ENCODE measurements at places on chromosomes 4 and X.

GRCh38 chr4:65983061-65983460 is 312.8 kb upstream of the EPHA5 start:
- DNase-seq, result no peak

DNA sequence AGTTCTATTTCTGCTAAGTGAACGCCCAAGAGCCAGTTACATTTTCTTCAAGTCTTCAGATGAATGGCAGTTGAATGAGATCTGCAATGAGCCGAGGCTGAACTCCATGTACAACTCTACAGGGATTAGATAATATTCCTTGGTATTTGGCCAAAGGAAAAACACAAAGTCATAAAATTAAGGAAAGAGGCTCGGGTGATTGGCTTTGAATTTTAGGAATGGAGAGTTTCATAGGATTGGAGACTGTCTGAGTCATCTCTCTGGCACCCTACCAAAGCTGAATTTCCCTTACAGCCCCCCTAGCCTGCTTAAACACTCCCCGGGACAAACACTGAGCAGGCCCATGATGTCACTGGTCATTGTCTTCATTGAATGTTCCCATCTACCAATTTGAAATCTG is 188.0 kb upstream of the C1QTNF7 start:
- no peak for DNase-seq

- no peak for DNase-seq
Observed at GRCh38 chr4:110106931-110107296, 91.5 kb downstream of the ELOVL6 start.

GRCh38 chr4:1036095-1036494 is 24.7 kb downstream of the FGFRL1 start:
- DNase-seq, result no peak

GRCh38 chrX:108177351-108178142 is 86.0 kb downstream of the ATG4A start:
- DNase-seq, result no peak

DNA sequence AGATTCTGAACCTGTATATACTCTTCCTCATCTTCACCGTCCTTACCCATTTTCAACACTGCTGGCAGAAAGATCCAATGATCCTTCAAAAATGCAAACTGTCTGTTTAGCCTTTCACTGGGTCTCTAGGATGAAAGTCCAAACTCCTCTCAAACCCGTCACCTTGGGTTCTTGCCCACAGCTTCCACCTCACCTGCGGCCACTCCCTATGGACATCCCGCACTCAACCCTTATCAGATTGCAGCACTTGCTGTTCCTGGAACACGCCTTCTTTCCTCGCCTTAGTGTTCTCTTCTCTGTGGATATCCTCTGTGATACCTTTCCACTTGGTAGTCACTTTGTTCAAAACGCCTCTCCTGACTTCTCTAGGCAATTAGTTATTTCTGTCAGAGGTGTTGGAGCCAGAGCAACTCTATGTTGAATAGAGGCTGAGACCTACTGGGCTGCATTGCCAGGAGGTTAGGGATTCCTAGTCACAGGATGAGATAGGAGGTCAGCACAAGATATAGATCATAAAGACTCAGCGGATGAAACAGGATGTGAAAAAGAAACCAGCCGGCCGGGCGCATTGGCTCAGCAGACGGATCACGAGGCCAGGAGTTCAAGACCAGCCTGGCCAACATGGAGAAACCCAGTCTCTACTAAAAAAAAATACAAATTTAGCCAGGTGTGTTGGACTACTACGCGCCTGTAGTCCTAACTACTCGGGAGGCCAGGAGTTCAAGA is 4.2 kb upstream of the NOCT start:
- DNase-seq, result no peak

GRCh38 chrX:69089203-69089602 is 76.0 kb downstream of the PJA1 start:
- DNase-seq, result no peak

GRCh38 chr4:13704035-13704434 is 76.5 kb upstream of the BOD1L1 start:
- DNase-seq, result peak; percentile 67

DNA sequence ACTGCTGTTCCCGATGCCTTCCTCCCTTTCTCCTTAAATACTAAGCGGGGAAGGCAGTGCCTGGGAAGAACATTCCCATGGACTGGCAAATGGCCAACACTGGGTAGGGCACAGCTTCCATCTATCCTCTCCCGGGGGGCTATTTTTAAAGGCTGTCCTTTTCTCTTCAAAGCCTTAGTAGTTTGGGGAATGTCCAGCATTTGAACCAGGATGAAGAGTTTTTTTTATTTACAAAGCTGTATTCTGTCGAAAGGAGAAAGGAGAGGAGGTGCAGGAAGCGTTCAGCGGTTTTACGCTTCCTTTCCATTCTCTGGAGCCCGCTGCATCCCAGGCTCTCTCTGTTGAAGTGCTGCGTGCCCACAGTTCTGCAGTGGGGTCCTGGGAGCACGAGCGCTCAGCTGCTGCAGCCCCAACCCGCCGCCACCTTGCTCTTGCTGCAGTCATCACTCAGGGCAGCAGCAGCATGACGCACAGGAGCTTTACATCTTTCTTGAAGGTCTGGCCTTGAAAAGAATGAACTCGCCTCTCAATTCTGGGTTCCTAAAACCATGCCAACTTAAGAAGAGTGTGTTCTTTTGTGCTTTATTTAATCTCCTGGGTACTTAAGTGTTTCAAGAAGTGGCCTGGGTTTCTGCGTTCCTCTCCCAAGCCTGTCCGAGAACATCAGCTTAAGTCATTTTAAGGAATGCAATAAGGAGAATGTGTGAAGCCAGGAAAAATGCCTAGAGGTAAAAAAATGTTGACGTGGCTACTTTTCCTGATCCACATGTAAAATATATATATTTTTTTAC is 427.2 kb downstream of the MAPK10 start:
- DNase-seq, result no peak

DNA sequence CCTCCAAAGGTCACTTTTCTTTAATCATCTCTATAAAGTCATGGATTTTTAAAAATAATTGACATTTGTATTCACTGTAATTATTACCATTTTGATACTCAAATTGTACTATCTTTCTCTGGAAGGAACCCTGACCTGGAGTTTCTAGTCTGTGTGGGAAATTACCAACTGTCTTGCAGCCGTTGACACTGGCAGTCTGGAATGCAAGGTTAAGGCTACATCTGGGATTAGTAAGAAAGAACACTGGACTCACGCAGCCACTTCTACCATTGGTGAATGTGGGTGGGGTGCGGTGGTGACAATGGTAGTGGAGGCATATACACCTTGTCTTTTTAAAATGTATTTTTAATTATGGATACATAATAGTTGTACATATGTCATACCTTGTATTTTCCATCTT is 40.9 kb downstream of the EGF start:
- no peak for DNase-seq

- peak; percentile 60 for DNase-seq
Observed at GRCh38 chrX:63761639-63762038, 23.4 kb downstream of the ARHGEF9 start.

DNA sequence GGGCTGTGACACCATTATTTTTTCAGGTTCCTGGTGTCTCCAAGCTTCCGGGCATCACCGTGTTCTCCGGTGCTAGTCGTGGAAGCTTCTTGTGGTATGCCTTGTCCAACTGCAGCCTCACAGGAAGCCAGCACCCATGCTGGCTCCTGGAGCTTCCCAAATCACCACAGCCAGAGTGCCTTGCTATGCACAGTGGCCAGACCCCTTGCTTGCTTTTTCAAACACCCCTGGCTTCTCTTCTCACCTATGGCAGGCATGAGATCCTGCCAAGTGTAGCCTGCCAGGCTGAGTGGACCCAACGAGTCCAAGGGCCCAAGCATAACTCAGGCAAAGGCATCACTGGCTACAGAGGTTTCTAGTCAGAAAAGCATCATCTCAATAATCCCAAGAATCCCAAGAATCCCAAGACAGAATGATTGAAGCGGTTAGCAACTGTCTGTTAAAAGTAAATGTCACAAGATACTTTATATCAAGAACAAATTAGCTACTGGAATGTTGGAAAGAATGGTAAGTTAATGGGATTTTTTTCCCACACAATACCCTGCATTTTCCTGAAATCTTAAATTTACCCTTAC is 1522.9 kb downstream of the PCDH18 start:
- DNase-seq, result no peak

GRCh38 chr4:179728305-179728704 is 2286.1 kb upstream of the AGA start:
- no peak for DNase-seq

DNA sequence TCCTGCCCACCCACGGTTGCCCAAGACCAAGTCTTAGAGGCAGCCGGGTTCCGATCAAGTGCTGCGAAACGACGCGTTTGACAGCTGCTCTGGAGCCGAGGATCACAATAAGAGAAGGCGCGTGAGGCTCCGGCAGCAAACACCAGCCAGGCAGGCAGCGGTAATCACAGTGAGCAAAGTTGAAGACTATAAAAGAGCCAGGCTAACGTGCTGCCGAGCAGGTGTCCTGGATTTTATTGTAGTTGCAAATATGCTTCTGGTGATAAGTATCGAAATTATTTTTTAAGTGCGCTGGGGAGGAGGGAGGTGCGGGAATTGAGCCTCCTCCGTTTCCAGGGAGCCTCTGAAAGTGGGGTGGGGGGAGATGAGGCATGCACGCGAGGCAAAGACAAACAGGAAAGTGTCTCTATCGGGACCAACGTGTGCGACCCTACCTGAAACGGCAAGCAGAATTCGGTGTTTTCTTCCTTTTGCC is 590 bp downstream of the GABRA2 start:
- DNase-seq, result no peak

DNA sequence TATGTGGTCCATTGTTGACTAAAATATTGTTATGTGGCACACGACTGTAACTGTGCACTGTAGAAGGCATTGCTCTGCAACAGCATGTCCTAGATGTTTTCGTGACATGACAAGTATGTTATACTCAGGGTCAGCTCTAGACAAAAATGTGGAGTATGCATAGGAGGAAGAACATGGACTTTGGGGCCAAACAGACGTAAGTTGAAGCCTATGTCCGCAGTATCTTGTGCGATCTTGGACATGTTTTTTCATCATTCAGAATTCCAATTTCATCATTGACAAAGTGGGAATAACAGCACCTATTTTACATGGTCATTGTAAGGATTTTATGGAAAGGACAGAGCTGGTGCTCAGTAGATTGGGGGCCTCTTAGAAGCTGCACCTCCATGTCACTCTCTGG is 27.7 kb upstream of the PROM1 start:
- DNase-seq, result no peak

DNA sequence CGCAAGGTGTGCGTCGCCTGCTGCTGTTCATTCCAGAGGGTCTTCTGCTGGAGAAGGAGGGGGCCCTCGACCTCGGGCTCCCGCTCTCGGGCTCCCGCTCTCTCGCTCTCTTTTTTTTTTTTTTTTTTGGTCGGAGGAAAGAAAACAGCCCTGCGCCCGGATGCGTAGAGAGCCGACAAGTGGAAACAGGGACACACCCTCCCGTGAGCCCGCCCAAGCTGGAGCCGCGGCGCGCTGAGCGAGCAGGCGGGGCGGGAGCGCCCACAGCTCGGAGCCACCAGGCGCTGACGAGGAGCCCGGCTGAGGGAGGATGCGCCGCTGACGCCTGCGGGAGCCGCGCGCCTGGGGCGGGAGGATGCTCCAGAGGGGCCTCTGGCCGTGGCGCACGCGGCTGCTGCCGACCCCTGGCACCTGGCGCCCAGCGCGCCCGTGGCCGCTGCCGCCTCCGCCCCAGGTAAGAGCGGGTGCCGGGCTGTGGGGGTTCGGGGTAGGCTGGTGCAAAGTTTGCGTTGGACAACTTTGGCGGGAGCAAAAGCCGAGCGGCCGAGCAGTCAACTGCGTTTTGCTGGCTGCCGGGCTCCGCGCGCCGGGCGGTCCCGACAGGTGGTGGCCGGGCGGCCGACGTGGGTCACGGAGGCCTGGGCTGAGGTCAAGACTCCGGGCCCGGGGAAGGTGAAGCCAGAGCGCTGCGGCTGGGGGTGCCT is at the start of gene MCUB:
MCUB (plus strand) TSS at position 264 of the 704 bp plus-strand sequence; CDS start at position 356, 92 bp downstream.
- DNase-seq, result peak; percentile 79
